ENCODE measurements at places on chromosomes 6 and 20.

GRCh38 chr20:43508106-43508505 is 609 bp downstream of the L3MBTL1 start:
- peak; percentile 14 for DNase-seq

GRCh38 chr6:49565855-49566254 is 15.4 kb downstream of the C6orf141 start:
- DNase-seq: no peak

- no peak for DNase-seq
These were observed 128.5 kb downstream of the ALDH8A1 start for GRCh38 chr6:134821397-134821796.

- no peak for DNase-seq
These were observed 86.5 kb downstream of the YTHDF1 start for GRCh38 chr20:63129376-63129965.

- no peak for DNase-seq
These were observed 35.2 kb downstream of the PLEKHG1 start for GRCh38 chr6:150634964-150635292.

GRCh38 chr6:79180052-79180451 is 54.4 kb downstream of the HMGN3 start:
- DNase-seq: no peak

GRCh38 chr6:156639009-156639721 is 138.0 kb upstream of the ARID1B start:
- no peak for DNase-seq

DNA sequence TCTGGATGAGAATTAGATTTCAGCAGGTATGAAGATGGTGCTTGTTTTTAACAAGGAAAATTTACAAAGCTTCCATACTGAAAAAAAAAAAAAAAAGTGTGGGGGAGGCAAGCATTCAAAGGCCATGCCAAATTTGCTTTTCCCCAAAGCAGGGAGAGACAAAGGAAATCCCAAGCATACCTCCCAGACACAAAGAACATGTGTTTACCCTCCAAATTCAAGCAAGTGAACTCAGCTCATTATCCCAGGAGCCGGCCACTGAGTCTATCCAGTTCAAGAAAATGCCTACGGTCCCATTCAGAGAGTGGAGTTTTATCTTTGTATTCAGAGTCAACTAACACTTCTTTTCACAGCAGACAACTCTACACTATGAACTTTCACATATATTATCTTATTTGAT is 102.7 kb upstream of the ID4 start:
- DNase-seq: no peak
